ENCODE measurements at places on chromosomes 6 and 20.

DNA sequence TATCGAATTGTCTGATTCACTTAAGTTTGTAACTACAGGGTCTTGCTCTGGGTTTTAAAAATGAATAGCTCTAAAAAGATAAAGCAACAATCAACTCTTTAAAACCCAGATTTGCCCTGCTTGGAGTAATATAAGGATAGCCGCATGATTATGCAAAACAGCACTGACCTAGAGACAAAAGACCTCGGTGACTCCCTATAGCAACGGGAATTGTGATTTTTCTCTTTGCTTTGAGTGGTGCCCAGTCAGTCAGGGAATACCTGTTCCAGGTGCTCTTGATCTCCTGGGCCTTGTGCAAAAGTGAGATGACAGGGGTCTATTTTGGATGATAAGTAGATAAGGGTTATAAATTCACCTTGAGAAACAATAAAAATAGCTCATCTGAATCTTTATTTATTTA is 336.3 kb upstream of the NOX3 start:
- no peak for DNase-seq

DNA sequence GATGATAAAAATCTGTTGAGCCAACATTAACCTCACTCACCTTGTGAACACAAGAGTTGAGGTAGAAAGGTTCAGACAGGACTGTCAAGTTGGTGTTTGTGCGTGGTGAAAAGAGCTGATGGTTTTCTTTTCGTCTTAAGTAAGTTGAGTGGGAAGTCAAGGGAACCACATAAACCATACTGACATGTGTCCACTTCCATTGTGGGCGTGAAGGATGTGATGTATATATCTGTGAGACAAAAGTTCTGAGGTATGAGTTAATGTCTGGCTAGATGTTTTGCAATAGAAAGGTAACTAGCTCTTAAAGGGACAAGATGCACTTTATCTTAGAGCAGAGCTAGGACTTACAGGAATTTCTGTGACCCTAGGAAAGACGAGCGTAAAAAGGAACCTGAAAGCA is 1272.1 kb upstream of the ADGRB3 start:
- no peak for DNase-seq

DNA sequence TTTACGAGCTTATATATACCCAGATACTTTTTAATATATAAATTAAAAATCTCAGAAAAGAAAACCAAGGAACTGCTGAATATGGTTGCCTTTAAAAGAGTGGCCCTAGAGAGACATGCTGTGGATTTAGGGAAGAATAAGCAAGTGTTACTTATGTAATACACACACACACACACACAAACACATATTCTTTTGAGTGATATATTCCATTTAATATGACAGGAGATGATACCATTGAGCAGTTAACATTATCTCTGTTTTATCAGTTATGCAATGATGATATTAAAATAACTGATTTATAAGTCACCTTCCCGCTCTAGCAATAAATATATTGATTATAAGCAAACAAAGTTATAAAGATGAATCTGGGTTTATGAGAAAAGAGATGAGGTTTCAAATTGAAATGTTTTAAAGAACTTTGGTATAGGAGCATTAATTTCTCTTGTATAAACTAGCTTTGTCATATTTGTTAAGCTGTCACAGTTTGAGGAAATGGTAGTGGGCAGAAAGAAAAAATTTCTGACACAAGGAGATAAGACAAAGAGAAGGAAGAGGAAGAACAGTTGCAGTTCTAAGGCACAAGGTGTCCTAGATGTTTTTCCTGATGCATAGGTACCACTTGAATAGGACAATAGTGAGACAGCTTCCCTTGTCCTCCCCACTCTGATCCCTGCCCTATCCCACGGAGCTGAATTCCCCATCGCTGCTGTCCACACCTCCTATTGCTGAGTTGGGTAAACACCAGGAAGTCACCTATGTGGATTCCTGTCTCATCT is 26.4 kb downstream of the GPX5 start:
- DNase-seq: no peak

DNA sequence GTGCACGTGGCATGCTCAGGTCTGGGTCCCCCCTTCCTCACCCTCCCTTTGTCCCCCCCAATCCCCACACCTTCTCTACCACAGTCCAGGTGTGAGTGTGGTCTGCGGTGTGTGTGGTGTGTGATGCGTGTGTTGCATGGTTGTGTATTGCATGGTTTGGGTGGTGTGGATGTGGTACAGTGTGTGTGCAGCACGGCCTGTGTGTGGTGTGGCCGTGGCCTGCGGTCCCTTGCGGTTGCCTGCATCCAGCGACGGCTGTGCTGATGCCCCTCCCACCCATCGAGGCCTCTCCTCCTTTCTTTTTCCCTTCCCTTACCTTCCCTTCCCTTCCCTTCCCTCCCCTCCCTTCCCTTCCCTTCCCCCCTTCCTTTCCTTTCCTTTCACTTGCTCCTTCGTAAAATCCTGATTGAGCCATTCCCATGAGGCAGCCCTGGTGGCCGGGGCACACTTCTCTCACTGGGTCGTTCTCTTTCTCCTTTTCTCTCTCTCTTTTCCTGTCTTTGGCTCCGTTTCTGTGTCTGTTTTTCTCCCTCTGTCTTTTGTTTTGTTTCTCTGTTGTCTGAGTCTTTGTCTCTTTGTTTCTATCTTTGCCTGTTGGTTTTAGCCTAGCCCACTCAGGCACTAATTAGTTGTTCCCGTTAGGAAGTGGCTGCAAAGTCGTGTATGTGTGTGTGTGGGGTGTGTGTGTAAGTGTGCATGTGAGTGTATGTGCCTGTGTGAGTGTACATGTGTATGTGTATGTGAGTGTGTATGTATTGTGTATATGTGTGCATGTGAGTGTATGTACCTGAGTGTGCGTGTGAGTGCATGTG is 65.7 kb downstream of the SRC start:
- peak; percentile 25 for DNase-seq

DNA sequence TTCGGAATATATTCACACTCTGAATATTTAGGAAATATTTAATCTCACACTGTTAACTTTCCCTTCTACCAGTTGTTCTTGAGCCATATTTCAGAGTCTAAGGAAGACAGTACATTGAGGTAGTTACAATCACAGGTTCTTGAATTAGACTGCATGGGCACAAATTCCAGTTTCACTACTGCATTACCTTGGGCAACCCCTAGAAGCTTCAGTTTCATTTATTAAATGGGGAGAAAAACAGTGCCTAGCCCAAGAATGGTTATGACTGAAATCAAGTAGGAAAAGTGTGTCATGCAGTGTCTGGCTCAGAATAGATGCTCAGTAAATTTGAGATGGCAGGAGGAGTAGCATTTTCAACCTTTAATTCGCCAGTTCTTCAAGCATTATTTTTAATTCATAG is 124.5 kb upstream of the SAMD5 start:
- no peak for DNase-seq

- no peak for DNase-seq
These were observed 33.9 kb downstream of the SUN5 start for GRCh38 chr20:32970115-32970972.

- DNase-seq: no peak
These were observed 65.0 kb upstream of the MOCS1 start for GRCh38 chr6:39999006-39999867.

GRCh38 chr6:35174088-35174434 is 32.9 kb upstream of the TCP11 start:
- no peak for DNase-seq

DNA sequence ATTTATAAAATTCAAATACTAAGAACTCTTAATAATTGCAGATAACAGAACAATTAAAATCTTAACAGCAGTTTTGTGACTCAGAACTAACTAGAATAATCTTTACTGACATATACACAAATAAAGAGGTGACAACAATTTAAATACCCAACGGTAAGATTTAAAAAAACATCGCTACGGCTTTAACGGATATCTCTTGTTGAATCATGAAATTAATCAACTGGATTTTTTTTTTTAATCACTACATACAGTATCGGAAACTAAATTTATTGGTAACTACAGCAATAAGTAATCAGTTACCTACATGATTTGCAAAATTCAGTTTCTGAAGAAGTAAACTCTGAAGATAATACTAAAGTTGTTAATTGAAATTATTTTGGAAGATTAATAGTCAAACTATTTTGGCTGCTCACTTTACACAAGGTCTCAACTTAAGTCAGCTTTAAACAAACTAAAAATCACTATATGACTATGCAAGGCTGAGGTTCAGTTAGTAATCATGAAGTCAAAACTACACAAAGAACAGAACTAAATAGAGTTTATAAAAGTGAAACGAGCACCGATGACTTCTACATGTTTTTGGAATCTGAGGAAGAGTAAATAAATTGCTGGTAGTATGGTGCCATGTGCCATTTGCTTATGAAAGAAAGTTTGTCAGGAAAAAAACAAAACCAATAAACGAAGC is 128.8 kb downstream of the HUS1B start:
- no peak for DNase-seq
